CD4-positive, alpha-beta T cell treated with Interleukin-4 for 1 hour (primary cell): ENCODE measurements at places on chromosomes 4 and X.

DNA sequence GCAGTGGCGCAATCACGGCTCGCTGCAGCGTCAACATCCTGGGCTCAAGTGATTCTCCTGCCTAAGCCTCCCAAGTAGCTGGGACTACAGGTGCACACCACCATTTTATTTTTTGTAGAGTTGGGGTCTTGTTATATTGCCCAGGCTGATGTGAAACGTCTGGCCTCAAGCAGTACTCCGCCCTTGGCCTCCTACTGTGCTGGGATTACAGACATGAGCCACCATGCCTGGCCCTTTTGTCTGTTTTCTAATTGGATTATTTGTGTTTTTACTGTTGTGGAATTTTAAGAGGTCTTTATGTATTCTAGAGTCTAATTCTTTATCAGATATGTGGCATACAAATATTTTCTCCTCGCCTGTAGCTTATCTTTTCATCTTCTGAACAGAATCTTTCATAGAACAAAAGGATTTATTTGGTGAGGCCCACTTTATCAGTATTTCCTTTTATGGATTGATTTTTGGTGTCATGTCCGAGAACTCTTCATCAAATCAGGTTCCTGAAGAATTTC lies 18.9 kb downstream of the PLS3 start:
- no peak for DNase-seq

DNA sequence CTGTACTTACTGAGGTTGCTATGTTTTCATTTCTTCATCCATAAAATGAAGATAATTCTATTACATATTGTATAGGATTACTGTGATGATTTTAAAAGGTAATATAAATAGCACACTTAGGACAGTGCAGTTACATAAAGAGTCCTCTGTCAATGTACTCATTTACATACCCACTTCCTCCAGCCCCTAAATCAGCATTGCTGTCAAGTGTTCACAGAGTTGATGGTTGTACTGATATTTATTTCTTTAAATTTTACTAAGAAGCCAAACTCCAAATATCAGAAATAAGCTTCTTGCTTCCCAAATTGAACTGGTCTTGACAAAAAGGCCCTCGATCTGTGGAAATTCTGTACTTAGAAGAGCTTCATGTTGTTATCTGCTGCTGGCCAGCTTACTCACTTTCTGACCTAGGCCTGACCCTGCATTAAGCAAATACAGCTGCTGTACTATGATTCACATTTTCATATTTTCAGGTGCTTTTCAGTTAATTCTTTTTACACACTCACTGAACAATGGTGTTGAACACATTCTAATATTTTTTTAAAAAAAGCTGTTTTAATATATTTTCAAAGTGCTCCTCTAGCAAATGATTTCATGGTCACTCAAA lies 259.6 kb downstream of the UNC5C start:
- DNase-seq: no peak

DNA sequence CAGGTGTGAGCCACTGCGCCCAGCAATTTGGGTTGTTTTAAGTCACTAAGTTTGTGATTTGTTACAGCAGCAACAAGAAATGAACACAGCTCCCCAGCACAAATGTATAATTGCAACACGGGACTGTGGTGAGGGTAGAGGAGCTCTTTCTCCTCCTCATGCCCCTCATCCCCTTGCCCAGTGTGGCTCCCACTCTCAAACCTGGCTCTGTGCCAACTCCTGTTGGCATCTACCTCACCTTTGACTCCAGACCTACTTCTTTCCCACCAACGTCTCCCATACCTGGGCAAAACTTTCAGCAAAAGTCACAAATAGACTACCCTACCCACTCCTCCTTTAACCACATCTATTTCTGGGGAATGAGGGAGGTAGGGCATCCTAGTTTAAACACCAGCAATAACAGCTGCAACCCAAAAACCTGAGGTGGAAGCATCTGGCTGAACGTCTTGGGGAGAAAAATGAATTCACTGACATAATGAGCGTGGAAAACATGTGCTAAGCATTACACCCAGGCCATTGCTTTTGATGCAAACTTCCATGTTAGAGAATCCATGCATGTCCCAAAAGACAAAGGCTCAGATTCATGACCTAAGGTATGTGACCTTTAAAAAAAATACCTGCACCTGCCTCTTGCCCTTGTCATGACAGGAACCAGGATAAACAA lies 19.2 kb downstream of the LNX1 start:
- no peak for DNase-seq

GRCh38 chr4:138458751-138459150 lies 216.6 kb upstream of the SLC7A11 start:
- DNase-seq: no peak

DNA sequence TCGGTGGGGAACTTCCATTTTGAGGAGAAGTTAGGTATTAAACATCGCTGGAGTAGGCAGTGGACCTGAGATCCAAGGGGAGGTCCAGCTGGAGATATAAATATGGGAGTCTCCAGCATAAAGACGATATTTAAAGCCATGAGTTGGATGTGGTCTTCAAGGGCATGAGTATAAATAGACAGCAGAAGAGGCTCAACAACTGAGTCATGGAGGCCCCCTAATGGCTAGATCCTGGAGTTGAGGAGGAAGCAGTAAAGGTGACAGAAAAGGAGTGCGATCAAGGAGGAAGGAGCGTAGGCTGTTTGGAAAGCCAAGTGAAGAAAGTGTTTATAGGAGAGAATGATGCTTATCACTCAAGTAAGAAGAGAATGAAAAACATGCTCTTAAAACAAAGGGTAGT lies 18.1 kb upstream of the APBB2 start:
- DNase-seq: no peak

GRCh38 chrX:145405012-145405411 lies 157.7 kb downstream of the SPANXN1 start:
- DNase-seq: no peak

- no peak for DNase-seq
These were observed 35.0 kb upstream of the SLC4A4 start for GRCh38 chr4:71303850-71304249.

DNA sequence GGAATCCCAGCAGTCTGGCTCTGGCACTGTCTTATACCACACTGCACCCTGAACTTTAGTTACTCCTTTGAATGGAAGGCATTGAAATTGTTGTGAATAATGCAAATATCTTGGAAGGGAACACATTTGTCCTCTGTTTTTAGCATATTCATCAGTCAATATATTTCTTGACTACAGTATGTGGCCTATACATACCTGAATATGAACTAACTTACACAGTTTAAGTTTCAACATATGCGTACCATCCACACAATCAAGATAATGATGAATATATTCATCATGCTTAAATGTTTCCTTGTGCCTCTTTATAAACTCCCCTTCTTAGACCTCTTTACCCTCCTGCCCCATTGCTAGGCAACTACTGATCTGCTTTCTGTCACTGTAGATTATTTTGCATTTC lies 145.7 kb upstream of the ESX1 start:
- DNase-seq: no peak

- no peak for DNase-seq
These were observed 907.8 kb downstream of the STPG2 start for GRCh38 chr4:97235521-97235920.

DNA sequence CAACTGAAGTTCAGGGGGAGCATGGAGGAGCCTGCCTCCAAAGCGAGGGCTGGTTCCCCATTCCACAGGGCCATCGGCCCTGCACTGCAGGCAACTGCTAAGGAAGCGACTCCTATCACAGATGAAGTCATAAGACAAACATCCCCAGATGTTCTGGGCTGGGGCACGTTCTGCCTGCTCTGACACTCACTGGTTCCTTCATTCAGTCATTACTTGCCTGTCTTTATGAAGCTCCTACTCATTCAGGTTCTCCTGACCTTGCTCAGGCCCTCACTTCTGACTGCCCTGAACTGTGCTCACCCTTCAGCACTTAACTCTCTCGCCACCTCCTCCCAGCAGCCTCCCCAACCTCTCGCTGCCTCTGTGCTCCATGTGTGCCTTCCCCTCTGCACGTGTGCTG lies 2.5 kb upstream of the SLC2A9 start:
- DNase-seq: no peak

DNA sequence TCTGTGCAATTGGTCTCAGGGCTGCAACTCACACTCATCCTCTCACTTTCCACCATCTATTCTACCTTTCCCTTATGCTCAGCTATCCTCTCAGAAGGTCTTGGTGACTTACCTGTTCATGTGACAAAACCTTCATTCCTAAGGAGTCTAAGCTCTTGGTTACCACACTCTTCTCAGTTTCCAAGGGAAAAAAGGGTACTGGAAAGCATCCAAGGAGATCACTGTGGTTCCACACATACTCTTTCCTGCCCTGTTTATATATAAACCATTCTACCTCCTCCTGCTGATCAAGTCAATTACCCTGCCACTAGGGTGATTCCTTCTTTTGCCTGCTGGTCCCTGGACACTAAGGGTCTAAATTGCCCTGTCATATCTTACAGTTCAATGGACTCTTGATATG lies 57.2 kb upstream of the MAML3 start:
- no peak for DNase-seq

GRCh38 chr4:116724249-116724648 lies 361.1 kb downstream of the TRAM1L1 start:
- DNase-seq: no peak

- DNase-seq: no peak
These were observed 54.1 kb downstream of the CCNI start for GRCh38 chr4:77021614-77022089.
